ENCODE measurements at places on chromosomes 16 and 17.
A peak's percentile ranks its signal among the peaks of the same experiment; 100 is the strongest.

- peak; percentile 84 for DNase-seq
Observed at GRCh38 chr17:2056206-2057174, 1.6 kb downstream of the HIC1 start.

DNA sequence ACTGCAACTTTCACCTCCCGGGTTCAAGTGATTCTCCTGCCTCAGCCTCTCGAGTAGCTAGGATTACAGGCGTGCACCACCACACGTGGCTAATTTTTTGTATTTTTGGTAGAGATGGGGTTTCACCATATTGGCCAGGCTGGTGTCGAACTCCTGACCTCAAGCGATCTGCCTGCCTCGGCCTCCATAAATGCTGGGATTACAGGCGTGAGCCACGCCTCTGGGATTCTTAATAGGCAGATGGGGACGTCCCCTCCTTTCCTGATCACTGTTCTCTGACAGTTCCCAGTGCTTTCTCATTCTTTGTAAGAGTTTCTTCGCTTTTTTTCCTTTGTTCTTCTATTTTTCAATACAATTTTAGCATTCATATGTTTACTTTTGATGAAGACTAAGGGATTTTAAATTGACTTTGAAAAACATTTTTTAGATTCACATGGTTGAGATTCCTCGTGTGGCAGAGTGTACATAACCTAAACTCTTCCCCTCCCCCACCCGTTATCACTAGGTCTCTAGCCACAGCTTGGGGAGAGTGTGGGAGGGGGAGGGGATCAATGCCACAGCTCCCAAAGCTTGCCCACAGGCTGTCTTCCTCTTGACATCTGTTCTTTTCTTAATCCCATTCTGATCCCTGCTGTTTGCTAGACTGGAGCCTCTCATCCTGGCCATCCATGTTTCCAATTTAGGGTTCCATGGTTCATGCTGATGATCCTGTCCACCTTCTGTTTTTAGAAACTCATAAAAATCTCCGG, 11.0 kb downstream of the ADORA2B start:
- DNase-seq, result no peak

DNA sequence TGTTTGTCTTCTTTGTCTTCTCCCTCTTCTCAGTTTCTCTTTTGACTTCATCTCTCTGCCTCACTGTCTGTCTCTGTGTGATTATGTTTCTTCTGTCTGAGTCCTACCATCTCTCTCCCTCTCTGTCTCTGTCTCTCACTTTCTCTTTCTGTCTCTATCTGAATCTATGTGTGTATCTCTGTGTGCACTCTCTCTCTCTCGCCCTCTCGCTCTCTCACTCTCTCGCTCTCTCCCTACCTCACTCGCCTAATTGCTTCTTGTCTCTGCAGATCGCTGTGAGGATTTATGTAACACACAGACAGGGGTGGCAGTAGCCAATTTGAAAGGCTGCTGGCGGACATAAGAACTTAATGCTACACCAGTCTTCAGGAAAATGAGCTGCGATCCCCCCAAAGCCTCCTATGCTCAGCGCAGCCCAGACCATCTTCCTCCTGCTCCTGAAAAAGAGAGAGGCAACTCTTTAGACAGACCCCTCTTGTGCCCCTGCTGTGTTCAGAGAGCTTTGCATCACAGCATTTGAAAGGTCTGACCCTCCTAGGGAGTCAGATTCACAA, 140.9 kb downstream of the CCT6B start:
- DNase-seq, result no peak

DNA sequence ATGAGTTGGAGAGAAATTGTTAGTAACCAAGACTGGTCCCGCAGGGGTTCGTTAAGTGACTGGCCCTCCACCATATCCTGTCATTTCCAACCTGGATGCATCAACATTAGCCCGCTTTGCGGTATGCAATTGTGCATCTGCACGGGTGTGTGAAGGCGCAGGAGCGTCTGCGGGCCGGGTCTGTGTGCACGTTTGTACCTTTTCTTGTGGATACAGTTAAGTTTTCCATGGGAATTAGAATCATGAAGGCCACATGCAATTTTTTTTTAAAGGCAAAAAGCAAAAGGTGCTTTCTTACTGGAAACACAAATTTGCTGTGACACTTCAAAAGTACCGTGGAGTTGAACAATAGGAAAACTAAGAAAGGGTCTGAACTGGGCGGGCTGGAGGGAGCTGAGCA, 355.4 kb upstream of the ZFHX3 start:
- DNase-seq, result no peak

- no peak for DNase-seq
Observed at GRCh38 chr17:17429222-17429621, 47.6 kb upstream of the MED9 start.

All from GM19239 (cell line).